PC-3 (cell line): ENCODE measurements at places on chromosomes 12 and 14. TPM values are rescaled to one million over a fixed set of nuclear protein-coding genes. Genes with fewer than 3 reads are reported as not detected.

The TAMALIN gene
- total RNA-seq: 0.29 and 0.58 TPM in 2 replicates

The GCH1 gene
- total RNA-seq: 26.6 and 26.9 TPM in 2 replicates

The GNPTAB gene
- 21.0 and 22.1 TPM in 2 replicates for total RNA-seq

The IFI27 gene
- total RNA-seq: 4.3 TPM in 1 of 2 replicates, not detected in the other

The FGF23 gene
- total RNA-seq: not detected in 2 replicates

The GARIN6 gene
- total RNA-seq: not detected in 2 replicates

The DNAH10 gene
- 0.15 and 0.17 TPM in 2 replicates for total RNA-seq

The TEX22 gene
- total RNA-seq: 0.29 and 0.40 TPM in 2 replicates

The CEBPE gene
- not detected in 2 replicates for total RNA-seq

The PRDM4 gene
- 22.6 and 33.2 TPM in 2 replicates for total RNA-seq

The OR4Q3 gene
- total RNA-seq: not detected in 2 replicates

The KRT82 gene
- 0.29 TPM in 1 of 2 replicates, not detected in the other for total RNA-seq
